ENCODE measurements at places on chromosomes 7 and 10.
A peak's percentile ranks its signal among the peaks of the same experiment; 100 is the strongest.

- peak overlapping the region; percentile 89 for H3K27ac ChIP-seq
- H3K4me1 ChIP-seq, result peaks cover 14% of the 10 kb centered on the region
- no peak for DNase-seq
- H3K27me3 ChIP-seq, result peaks cover 21% of the 10 kb centered on the region
- peak overlapping the region; percentile 66 for H3K4me3 ChIP-seq
These were observed 1.1 kb upstream of the STK32C start for GRCh38 chr10:132308587-132309470.

GRCh38 chr7:158946771-158947170, 90.4 kb downstream of the DYNC2I1 start:
- H3K4me3 ChIP-seq, result no peak overlapping the region
- no peaks in the 10 kb centered on the region for H3K4me1 ChIP-seq
- H3K27ac ChIP-seq, result no peak overlapping the region
- H3K36me3 ChIP-seq, result peaks cover 97% of the 10 kb centered on the region
- DNase-seq, result no peak

GRCh38 chr7:79553811-79554555, 100.5 kb upstream of the MAGI2 start:
- H3K27ac ChIP-seq, result no peak overlapping the region
- no peaks in the 10 kb centered on the region for H3K4me1 ChIP-seq
- no peak overlapping the region for H3K4me3 ChIP-seq
- H3K36me3 ChIP-seq, result no peaks in the 10 kb centered on the region
- no peak for DNase-seq

DNA sequence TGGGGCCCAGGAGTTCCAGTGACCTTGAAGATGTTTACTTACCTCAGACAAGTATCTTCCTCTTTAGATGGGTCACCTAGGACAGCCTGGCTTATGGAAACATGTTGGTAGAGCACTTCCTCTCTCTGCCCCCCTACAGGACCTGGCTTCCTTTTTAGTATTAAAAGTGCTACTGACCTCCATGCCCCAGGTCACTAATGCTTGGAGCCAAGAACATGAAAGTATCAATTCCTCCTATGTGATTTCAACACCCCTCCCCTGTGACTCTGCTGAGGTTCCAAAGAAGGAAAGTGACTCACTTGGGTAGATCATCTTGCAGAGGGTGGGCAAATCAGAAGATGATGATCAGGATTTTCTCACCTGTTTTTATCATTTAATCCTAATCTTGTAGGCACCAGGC, 125.3 kb upstream of the CCDC6 start:
- H3K36me3 ChIP-seq, result no peaks in the 10 kb centered on the region
- H3K27me3 ChIP-seq, result no peaks in the 10 kb centered on the region
- H3K4me3 ChIP-seq, result no peak overlapping the region
- H3K4me1 ChIP-seq, result no peaks in the 10 kb centered on the region
- H3K27ac ChIP-seq, result no peak overlapping the region

DNA sequence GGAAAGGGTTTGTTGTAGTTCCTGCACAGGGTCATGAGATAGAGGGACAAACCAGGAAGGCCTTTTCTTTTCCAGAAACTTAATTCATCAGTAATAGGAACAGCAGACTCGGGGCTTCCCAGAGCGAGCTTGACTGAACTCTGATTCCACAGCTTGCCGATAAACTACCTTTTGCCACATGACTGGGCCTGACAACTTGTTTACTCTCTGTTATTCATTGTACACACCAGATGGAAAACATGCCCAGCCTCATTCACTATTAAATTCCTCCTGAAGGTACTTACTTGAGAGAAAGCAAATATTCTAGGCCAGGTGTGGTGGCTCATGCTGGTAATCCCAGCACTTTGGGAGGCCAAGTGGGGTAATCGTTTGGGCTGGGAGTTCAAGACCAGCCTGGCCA, 77.1 kb upstream of the FGFR2 start:
- H3K36me3 ChIP-seq, result no peaks in the 10 kb centered on the region
- no peak for DNase-seq
- no peaks in the 10 kb centered on the region for H3K4me1 ChIP-seq
- H3K27ac ChIP-seq, result no peak overlapping the region

DNA sequence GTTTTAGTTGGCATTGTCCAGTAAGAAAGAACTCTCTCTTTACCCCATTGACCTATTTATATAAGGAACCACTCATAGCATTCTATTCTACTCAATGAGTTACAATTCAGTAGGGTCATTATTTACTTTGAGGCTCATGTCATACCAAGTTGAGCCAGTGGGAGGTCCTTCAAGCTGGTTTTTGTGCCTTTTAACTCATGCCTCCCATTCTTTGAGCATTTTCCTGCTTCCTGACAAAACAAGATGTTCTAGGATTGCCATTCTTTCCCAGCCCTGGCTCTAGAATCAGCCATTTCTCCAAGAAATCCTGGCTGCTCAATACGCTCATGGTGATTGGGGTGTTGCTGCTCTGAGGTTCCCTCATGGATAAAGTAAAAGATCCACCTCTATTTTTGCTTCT, 250.1 kb downstream of the ABCA13 start:
- H3K36me3 ChIP-seq, result no peaks in the 10 kb centered on the region
- no peak for DNase-seq
- H3K27ac ChIP-seq, result no peak overlapping the region

DNA sequence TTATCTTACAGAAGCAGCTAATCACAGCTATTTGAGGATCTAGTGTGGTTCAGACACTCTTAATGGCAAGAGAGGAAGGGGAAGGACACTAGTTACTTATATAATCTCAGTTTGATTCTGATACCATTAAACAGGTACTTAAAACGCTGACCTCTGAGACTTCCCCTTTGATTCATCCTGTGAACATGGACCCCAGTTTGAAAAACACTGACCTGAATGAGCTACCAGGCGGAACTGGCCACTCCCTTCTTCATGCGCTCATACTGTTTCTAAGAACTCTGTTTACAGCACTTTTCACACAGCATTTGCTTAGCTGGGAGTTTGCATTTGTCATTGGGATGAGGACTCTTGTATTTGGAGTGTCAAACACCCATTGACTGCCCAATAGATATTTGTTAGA, 45.7 kb downstream of the BEND7 start:
- no peak for DNase-seq
- H3K36me3 ChIP-seq, result peaks cover 18% of the 10 kb centered on the region
- H3K4me1 ChIP-seq, result no peaks in the 10 kb centered on the region
- no peaks in the 10 kb centered on the region for H3K27me3 ChIP-seq
- H3K27ac ChIP-seq, result no peak overlapping the region

- H3K4me3 ChIP-seq, result no peak overlapping the region
- H3K27ac ChIP-seq, result peak overlapping the region; percentile 82
- DNase-seq, result no peak
- no peaks in the 10 kb centered on the region for H3K27me3 ChIP-seq
- no peaks in the 10 kb centered on the region for H3K36me3 ChIP-seq
These were observed 10.8 kb upstream of the AQP1 start for GRCh38 chr7:30900803-30901362.

DNA sequence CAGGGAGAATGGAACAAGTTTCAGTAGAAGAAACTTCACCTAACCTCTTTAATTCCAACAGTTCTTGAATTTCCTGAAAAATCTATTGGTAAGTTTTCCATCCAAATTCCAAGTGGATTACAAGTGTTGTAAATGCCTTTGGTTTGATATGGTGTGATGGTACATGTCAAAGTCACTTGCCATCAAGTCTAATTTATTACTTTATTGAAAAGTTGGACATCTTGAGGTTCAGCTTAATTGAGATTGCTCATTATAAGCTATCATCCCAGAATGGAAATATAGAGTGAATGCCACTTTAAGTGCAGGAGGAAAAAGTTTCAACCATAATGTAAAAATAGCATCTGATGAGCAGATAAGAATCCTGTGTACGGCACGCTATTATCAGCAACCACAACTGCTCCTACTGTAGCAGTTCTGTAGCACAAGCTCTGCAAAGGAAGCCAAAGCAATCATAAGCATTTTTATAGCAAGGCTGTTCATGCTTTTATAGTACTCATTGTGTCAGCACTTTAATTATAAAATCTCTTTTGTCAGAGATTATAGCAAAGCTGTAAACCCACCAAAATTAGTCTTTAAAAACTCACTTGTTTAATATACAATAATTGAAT, 991.8 kb upstream of the PHF14 start:
- no peaks in the 10 kb centered on the region for H3K27me3 ChIP-seq
- H3K36me3 ChIP-seq, result no peaks in the 10 kb centered on the region
- H3K4me1 ChIP-seq, result no peaks in the 10 kb centered on the region
- H3K4me3 ChIP-seq, result no peak overlapping the region
- H3K27ac ChIP-seq, result no peak overlapping the region
- DNase-seq, result no peak

DNA sequence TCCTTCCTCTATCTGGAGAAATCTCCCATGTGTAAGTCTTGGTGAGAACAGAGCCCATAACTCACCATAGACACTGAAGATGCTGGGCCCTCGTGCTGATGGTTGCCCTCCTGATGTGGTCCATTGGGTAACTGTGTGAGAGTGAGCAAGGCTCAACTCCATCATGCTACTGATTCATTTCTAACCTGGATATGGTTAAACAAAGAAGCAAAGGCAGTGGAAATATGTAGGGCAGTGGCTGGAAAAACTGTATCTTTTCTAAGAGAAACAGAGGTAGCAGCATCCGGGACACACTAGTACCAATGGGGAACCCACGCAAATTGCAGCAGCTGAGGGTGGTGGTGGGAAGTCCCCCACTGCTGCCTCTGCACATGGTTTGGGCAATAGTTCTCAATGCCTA, 221.7 kb downstream of the KLF6 start:
- no peaks in the 10 kb centered on the region for H3K36me3 ChIP-seq
- H3K4me3 ChIP-seq, result no peak overlapping the region
- H3K27ac ChIP-seq, result no peak overlapping the region
- H3K4me1 ChIP-seq, result no peaks in the 10 kb centered on the region
- no peaks in the 10 kb centered on the region for H3K27me3 ChIP-seq

DNA sequence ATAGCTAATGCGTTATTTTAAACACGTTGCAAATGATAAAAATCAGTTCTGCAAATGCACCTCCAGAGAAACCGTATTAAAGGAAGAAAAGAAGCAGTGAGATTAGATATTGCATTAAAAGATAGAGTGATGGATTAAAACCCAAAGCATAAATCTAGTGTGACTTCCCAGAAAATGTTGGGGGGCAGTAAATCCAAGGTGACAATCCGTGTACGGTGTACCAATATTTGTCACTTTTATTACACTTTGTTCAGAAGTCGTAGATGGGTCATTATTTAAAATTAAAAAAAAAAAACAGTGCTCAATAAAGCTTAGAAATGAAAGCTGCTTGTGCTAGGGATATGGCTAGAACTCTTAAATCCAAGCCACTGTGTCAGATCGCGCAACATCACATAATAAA, 106.4 kb downstream of the TMEM130 start:
- no peaks in the 10 kb centered on the region for H3K27me3 ChIP-seq
- H3K27ac ChIP-seq, result no peak overlapping the region
- no peak overlapping the region for H3K4me3 ChIP-seq
- H3K36me3 ChIP-seq, result no peaks in the 10 kb centered on the region
- H3K4me1 ChIP-seq, result no peaks in the 10 kb centered on the region
- no peak for DNase-seq

DNA sequence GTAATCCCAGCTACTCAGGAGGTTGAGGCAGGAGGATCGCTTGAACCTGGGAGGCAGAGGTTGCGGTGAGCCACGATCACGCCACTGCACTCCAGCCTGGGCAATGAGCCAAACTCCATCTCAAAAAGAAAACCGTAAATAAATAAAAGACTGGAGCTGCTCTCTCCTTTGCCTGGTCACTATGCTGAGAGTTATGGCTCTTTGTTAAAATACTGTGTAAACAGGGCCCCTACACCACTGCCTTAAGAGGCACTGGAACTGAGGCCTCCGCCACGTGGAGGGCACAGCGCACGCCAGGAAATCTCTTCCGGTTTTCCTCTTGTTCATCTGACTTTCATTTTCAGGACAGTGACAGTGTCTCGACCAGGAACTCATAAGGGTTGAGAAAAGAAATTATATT, 123.3 kb downstream of the PAXIP1 start:
- H3K27me3 ChIP-seq, result peaks cover 11% of the 10 kb centered on the region
- no peak overlapping the region for H3K4me3 ChIP-seq
- H3K27ac ChIP-seq, result no peak overlapping the region
- no peak for DNase-seq

GRCh38 chr7:134991469-134992339, 5.4 kb downstream of the AGBL3 start:
- no peak overlapping the region for H3K4me3 ChIP-seq
- peak overlapping the region; percentile 48 for H3K27ac ChIP-seq
- H3K4me1 ChIP-seq, result peaks cover 19% of the 10 kb centered on the region

DNA sequence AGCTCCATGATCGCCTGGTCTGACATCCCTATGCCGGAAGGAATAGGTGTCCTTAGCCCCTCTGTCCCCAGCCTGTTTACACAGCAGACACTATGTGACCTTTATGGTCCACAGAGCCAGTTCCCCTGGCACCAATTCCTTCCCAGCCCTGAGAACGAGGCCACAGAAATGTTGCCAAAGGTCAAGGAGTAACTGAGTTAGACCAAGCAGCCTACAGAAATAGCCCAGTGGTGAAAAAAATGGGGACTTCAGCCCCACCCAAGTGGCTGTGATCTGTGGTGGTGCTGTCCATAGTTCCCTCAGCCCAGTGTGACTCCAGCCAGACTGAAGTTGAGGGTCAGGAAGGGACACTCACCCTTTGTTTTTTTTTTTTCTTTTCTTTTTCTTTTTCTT, 2.5 kb downstream of the PGAM2 start:
- H3K27me3 ChIP-seq, result no peaks in the 10 kb centered on the region
- H3K27ac ChIP-seq, result peak overlapping the region; percentile 37
- H3K4me3 ChIP-seq, result no peak overlapping the region
- peaks cover 44% of the 10 kb centered on the region for H3K4me1 ChIP-seq
- peaks cover 25% of the 10 kb centered on the region for H3K36me3 ChIP-seq

DNA sequence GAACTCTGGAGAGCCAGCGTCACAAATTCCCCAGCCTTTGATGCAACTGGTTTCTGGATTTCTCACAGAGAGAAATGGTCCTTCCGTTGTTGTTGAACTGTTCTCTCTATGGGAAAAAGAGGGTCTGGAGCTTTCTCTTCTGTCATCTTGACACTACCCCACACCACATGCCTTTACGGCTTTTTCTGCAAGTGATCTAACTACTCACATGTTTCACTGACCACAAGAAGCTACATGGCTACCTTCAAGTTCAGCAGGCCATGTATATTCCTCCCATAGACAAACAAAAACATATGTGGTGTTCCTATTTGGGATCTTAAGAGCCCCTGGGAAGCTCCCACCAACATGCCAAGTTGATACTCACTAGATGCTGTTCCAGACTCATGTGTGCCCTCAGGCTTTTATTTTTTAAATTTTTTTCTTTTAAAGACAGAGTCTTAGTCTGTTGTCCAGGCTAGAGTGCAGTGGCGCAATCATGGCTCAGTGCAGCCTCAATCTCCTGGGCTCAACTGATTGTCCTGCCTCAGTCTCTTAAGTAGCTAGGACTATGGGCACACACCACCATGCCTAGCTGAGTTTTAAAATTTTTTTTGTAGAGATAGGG, 72.0 kb downstream of the RNF216 start:
- no peak overlapping the region for H3K4me3 ChIP-seq
- no peak for DNase-seq
- H3K36me3 ChIP-seq, result peaks cover 31% of the 10 kb centered on the region
- no peaks in the 10 kb centered on the region for H3K27me3 ChIP-seq
- peak overlapping the region; percentile 53 for H3K27ac ChIP-seq
- peaks cover 14% of the 10 kb centered on the region for H3K4me1 ChIP-seq

GRCh38 chr7:79528421-79528820, 75.0 kb upstream of the MAGI2 start:
- no peak overlapping the region for H3K4me3 ChIP-seq
- H3K27me3 ChIP-seq, result no peaks in the 10 kb centered on the region
- DNase-seq, result no peak
- H3K27ac ChIP-seq, result no peak overlapping the region
- no peaks in the 10 kb centered on the region for H3K4me1 ChIP-seq
- no peaks in the 10 kb centered on the region for H3K36me3 ChIP-seq

All from tibial artery (tissue), 4 donors.